ENCODE measurements at places on chromosomes 5 and 9.
A peak's percentile ranks its signal among the peaks of the same experiment; 100 is the strongest.

DNA sequence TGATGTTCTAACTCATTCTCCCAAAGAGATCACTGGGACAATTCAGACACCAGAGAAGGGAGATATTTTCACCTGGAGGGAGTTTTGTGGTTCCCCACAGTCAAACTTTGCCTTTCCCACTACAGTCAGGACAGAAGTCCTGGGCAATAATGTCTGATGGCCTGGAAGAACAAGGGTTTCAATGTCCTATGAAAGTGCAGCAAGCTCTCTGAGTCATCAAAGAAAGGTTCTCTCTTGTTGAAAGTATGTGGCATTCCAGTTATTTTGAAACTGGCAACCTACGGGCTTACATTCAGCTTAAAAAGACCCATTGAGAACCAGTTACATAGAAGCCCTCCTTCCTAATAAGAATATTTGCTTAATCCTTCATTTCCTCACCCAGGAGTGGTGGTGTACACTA is 103.9 kb downstream of the INSYN2B start:
- DNase-seq: no peak

DNA sequence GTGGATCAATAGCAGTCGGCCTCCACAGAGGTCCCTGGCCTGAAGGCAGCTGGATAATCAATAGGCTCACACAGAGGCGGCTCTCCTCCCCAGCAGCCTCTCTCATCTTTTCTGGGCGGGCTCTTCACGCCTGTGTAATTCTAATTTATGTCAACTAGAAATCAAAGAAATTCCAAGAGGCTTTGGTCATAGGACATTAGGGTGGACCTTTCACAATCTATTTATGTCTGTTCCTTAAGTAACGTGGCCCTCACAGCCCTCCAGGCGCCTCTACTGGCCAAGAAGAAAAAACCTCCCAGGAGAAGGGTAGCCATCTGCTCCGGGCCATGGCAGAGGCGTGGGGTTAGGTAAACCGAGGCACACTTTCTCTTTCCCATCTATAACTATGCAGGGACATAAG is 205.1 kb upstream of the EFNA5 start:
- DNase-seq: no peak

DNA sequence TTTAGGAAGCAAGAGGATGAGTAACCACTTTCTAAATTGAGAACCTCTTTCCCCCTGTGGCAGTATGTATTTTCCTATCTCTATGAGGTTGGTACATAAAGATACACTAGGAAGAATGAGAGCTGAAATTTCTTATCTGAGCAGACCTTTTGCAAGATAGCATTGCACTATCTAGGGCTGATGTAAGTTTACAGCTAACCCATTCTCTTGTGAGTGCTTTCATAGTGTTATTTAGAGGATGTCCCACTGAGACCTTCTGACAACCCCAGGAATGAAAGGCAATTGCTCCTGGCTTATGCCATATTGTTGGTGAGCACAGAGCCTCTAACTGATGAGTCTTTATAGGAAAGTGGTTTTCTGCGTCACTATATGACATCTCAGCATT is 1209.3 kb upstream of the CDH6 start:
- DNase-seq: no peak

DNA sequence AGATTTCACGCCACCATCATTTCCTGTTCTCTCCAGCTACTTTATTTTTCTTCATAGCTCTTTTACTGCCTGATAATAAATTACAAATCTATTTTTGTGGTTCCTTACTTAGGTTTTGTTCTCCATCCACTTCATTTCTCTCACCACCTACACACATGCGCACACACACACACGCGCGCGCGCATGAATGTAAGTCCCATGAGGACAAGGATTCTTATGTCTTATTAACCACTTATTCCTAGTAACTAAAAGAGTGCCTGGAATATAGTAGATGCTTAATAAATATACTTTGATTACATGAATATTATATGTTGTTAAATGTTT is 116.5 kb downstream of the TRPM6 start:
- DNase-seq: no peak

DNA sequence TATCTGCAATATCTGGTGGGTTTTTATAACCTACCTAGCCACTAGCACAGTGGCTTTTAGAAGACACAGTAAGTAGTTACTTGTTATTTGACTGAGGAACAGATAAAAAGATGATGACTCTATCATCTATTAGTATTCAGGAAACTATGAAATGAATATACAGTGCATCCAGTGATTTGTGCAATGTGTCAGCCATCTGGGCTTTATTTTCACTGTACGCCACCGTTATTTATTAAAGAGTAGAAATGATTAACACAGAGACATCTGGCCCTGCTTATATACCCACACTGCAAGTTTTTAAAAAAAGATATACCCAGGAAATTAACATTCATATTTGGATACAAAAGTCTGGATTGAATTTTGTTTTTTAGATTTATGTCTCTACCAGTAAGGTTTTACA is 408.4 kb downstream of the PDE4D start:
- DNase-seq: no peak

DNA sequence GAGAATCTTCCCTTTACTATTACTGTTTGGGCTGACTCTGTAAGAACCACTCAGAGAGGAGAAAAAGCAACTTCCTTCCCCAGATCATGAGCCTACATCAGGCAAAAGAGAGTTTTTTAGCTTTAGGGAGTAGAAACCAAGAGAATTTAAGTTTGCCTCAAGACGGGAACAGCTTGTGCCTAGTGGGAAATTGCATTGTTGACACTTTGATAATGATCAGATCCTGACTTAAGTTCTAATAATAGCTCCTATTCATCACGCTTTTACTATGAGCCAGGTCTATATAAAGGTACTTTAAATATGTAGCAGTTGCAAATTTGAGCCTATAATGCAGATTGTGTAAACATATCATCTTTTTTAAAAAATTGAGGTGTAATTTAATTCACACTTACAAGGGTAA is 298.2 kb downstream of the MAN2A1 start:
- DNase-seq: no peak

DNA sequence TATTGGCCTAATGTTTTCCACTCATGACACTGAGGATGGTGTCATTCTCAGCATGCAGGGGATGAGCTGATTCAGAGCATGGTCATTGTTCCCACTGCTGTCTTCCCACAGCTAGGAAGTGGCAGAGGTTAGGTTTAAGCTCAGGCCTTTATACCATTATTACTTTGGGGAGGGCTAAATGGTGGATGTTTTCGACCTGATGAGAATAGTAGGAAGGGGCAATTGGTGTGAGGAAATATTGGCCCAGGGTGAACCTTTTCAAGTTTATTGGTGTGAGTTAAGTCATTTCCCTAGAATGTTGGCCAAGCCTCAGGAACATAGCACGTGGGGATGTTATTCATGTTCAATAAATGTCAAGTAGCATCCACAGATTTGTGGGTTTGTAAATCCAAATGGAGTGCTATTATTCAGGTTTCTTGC is 59.6 kb downstream of the ARHGAP26 start:
- DNase-seq: no peak

- DNase-seq: no peak
Measured at GRCh38 chr9:91407580-91408318, 15.9 kb downstream of the NFIL3 start.

DNA sequence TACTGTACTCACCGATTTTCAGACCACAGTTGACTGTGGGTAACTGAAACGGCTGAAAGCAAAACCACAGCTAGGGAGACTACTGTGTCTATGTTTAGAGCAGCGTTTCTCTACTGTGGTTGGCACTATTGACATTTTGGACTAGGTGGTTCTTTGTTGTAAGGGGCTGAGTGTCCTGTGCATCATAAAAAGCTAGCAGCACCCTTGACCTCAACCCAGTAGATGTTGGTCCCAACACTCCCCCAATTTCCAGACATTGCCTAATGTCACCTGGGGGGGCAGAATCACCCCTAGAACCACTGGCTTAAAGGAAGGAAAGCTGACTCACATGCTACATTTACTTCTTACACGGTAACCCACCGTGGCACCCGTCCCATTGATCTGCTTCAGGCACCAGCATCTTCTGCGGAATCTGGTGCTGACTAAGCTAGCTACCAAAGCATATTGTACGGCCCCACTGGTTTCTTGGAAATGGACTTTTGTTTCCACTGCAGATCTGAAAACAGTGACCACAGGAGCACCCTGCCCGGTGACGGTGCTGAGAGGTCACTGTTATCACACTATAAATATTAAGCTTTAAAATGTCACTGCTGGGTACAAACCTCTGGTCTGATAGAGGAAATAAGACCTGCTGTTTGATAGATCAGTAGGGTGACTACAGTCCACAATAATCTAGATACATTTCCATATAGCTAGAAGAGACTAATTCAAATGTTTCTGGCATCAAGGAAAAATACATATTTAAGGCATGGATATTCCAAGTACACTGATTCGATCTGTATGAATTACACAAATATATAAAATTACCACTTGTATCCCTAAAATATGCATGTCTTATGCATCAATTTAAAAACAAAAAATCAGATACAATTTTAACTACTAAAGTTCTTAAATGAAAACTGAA is 151.4 kb downstream of the HSD17B3 start:
- DNase-seq: peak; percentile 47

DNA sequence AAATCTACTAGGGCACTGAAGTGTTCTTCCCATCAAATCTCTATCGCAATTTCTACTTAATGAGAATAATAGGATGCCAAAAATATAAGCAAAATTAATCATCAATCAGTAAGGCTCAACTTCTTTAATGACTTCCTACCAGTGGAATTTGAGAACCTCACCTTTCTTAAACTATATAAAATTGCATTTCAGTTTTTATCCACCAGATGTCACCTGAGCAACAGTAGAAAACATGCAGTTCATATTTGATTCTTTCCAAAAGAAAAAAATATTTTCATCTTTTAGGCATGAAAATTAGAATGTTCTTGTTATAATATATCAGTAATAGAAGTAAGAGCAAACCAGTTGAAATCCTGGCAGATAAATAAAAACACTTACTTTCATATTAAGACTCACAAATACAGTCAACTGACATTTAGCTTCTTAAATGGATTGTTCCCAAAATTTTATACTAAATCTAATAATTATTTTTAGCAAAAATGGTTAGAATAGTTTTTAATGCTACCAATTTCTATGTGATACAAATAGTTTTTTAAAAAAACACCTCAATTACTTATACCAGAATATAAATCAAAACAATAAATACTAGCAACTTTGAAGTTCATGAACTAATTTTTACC is 13.4 kb upstream of the CCDC112 start:
- DNase-seq: peak; percentile 70

DNA sequence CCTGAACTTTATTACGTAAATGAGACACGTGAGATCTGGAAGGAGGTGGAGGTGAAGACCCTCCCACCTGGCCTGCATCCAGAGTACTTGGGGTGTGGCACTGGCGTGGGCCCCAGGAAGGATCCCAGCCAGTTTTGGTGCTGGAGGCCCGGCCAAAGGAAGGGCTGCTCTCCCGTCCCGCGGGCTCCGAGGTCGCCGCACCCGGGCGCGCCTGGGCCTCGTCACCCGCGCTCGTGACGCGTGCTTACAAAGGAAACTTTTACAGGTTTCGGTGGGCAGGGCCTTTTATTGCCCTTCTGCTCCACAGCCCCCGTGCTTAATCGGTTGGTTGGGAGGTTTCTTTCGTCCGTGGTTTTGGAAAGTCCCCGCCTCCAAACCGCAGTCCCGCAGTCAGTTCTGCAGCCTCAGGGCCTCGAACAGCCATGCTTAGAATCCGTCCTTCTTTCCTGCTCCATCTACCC is 29.2 kb downstream of the CDKN2A start:
- peak; percentile 84 for DNase-seq

- no peak for DNase-seq
Measured at GRCh38 chr9:27548055-27548741, 18.6 kb upstream of the MOB3B start.

DNA sequence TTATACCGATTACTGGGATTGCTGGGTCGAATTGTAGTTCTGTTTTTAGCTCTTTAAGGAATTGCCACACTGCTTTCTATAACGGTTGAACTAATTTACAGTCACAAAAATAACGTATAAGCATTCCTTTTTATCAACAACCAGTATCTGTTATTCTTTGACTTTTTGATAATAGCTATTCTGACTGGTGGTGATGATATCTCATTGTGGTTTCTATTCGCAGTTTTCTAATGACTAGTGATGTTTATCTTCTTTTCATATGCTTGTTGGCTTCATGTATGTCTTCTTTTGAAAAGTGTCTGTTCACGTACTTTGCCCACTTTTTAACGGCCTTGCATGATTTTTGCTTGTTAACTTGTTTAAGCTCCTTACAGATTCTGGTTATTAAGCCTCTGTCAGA is 74.4 kb downstream of the FAM174A start:
- DNase-seq: no peak

- DNase-seq: peak; percentile 67
Measured at GRCh38 chr5:174419540-174420132, 304.7 kb upstream of the MSX2 start.

- no peak for DNase-seq
Measured at GRCh38 chr5:56791396-56791795, 24.0 kb upstream of the MAP3K1 start.

DNA sequence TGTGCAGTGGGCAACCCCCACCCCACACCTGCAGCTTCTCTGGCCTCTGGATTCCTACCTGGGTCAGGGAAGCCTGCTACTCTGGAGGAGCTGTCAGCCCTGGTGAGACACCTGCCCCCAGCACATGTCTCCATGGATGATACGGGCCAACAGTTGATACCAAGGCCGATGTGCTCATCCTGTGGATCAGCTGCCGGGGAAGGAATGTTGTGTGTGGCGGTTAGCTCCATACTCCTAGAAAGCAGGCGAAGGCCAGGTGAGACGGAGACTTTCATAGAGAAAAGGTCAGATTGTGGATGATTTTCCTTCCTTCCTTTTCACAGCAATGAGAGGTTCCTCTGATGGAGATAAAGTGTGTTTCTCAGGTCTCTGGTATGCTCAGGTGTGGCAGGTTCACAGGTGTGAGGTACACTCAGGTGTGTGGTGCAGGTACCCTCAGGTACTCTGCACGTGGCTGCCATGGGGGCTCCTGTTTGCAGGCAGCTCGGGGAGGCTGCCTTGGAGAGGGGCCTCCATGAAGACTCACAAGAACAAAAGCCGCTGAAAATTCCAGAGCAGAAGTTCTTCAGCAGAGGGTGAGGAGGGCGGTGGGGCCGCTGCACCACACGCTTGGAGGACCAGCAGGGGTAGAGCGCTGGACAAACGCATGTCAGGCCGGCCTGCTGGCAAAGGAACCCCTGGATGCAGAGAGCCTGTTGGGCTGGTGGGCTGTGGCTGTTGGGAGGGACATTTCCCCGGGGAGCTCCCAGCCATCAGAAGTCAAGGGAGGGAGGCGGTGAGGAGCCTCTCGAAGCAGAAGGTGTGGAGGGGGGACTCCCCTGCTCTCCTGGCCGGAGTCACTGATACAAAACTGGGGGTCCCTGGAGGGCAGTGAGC is 5.1 kb upstream of the AHRR start:
- DNase-seq: no peak

GRCh38 chr9:4349816-4350418 is 50.0 kb upstream of the GLIS3 start:
- DNase-seq: no peak

DNA sequence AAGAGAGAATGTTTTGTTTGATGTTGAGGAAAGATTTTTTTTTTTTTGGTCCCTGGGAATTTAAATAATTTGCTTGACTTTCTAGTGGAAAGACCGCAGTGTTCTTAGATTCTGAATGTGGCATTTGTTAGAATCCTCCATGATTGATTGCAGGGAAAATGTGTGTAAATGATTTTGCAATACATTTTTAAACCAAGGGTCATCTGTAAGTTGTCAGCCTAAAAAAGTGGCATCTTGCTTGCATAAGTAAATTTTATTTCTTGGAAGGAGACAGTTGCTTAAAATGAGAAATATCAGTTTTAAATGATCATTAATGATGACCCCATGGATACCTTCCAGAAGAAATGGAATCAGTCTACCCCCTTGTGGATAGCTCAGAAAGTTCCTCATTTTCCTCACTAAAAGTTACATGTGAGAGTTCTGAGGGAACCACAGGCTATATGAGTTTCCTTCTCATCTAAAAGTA is 105.1 kb upstream of the SLC25A48 start:
- DNase-seq: no peak
